Pancreas (tissue), 10 donors: ENCODE measurements at places on chromosomes 13 and 19.
A peak's percentile ranks its signal among the peaks of the same experiment; 100 is the strongest.

DNA sequence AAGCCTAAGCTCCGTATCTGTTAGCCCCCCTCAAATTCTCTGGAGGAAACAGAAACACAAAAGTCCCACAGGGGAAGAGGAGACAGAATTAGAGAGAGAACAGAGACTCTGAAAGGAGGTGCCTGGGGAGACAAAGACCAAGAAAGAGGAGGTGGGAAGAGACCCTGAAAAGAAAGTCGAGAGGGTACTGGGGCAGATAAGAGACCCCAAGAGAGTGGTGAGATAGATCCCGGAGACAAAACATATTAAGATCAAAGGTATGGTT is 915 bp upstream of the GRWD1 start:
- no peak for DNase-seq

DNA sequence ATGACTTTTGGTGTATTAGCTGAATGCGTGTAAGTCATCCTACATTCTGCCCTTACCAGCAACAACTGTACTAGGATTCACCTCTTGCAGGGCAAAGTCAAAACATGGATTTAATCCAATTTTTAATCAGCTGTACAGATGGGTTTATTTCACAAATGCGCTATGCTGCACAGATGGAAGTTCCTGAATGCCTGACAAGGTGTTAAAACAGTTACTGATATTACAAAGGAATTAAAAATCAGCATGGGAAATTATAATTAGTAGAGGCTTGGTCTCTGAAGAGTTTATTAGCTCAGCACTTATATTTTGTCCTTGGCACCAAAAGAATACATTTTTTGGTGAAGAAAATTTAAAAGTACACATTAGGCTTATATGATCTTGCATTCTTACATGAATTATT is 448.9 kb downstream of the PCDH9 start:
- no peak for DNase-seq

DNA sequence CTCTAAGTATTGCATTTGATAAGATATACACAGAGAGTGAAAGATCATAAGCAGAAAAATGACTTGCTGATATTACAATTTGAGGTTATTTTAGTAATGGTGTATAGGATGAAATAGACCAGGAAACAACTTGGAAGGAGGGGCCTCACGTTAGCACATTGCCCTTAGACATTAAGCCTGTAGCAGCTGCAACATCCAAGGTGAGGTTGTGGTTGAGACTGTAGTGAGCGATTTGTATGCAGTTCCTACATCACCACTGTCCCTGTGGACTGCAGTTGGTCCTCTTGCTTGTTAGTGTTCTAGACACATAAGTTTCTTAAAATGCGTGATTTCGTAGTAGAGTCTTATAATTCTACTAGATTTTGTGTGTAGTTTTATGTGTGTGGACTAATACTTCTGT is 311.3 kb downstream of the ATP8A2 start:
- DNase-seq: no peak

GRCh38 chr13:59176775-59177174 is 987.0 kb downstream of the DIAPH3 start:
- no peak for DNase-seq

GRCh38 chr19:42096255-42096837 is 20.4 kb downstream of the ZNF574 start:
- no peak for DNase-seq

DNA sequence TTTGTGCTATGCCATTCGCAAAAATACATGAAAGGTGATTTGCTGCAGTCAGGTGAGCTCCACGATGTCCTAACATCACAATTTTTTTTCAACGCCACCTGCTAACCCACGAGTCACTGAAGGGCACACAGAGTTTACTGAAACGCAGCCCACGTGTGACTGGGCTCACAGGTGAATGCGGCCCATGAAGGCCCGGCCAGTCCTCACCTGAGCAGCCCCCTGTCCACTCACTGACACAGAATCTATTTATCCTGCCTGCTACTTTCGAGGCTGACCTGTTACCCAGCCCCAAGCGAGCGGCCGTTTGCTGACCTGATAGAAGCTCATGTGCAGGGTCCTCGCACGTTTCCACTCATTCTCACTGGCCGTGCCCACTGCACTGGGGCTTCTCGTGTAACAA is 121.9 kb upstream of the SOX1 start:
- DNase-seq: no peak

- no peak for DNase-seq
Observed at GRCh38 chr13:106034201-106034600, 501.3 kb downstream of the EFNB2 start.

GRCh38 chr13:73702419-73703071 is 431.7 kb downstream of the KLF12 start:
- DNase-seq: no peak

DNA sequence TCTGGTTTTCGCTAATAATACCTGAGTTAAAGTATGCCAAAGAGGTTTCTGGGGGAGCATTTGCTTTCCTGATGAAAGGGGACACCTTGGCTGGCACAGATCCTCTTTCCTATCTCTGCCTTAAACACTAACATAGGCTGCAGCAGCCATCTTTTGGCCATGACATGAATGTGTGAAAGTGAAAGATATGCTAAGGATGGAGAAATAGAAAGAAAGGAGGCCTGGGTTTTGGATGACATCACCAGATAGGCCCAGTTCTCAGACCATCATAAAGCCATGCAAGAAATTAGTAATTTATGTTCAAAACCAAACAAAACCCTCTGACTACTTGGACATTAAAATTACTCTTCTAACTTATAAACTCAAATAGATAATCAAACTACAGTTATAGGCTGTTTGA is 279.7 kb downstream of the COG6 start:
- no peak for DNase-seq

- no peak for DNase-seq
Observed at GRCh38 chr13:29162638-29163235, 342.6 kb downstream of the MTUS2 start.

DNA sequence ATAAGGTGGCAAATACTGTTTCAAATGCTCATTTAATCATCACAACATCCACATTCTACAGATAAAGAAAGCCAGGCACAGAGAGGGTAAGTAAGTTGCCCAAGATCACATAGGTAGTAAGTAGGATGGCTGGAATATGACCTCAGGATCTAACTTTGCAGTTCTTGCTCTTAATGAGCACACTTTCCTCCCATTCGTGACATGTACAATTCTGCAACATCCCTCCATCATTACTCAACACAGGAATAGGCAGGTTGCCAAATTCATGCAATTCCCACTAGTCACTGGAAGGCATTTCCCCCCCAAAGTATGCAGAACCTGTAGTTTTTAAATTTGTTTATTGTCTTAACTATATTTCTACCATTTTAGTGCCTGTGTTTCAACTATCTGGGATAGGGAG is 109.2 kb downstream of the OLFM4 start:
- no peak for DNase-seq

- DNase-seq: peak; percentile 37
Observed at GRCh38 chr13:30862707-30863106, 43.4 kb upstream of the MEDAG start.

GRCh38 chr13:27631156-27631555 is 9.5 kb downstream of the POLR1D start:
- no peak for DNase-seq

GRCh38 chr13:83065108-83065507 is 817.2 kb downstream of the SLITRK1 start:
- no peak for DNase-seq

DNA sequence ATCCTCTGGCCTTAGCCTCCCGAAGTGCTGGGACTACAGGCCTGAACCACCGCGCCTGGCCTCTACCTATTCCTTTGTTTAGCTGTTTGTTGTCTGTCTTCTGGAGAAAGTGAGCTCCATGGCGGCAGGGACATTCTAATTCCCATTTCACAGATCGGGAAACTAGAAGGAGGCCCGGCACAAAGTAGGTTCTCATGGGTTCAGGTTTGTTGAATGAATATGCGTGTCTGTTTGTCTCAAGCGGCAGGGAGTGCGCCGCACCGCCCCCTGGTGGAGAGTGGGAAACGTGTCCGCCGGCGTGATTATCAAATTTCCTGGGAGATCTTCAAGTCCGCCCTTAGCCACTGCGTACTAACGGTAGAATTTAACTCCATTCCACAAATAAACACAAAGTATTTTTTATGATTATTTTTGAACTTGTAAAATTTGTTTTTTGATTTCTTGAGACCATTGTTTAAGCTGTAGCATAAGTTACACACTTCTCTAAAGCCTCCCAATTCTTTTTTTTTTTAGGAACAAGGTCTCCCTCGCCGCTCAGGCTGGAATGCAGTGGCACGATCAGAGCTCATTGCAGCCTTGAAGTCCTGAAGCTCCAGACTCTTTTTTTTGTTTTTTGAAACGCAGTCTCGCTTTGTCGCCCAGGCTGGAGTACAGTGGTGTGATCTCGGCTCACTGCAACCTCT is 8.9 kb upstream of the CCDC9 start:
- peak; percentile 82 for DNase-seq

DNA sequence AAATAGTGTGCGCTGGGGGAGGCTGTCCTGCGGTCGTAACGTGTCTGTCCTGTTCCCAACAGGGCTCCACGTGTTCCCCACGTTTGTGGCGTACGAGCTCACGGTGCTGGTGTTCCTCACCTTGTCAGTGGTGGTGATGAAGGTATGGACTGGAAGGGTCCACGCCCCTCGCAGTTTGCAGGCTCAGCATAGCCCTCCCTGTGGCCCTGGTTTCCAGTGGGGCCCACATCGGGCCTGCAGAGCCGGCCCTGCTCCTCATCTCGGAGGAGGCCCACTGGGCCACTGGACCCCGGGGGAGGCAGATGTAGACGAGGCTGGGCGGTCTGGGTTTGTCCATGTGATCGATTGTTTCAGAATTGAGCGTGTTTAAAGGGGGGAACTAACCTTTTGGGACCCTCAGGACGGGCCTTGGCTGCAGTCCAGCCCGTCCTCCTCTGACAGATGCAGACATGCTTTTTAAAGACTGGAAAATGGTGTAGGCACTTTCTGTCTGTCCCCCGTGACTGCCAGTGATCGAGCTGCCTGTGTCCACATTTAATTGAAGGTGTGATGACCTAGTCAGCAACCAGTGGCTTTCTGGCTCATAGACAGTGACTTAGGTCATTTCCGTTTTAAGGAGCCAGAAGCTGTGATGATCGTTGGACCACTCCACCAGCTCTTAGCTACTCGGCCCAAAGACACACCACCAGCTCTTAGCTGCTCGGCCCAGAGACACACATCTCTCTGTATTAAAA is 37.1 kb upstream of the TFDP1 start:
- no peak for DNase-seq

GRCh38 chr19:1050989-1051788 is 11.3 kb downstream of the ABCA7 start:
- DNase-seq: no peak

- no peak for DNase-seq
Observed at GRCh38 chr19:18431351-18432197, 6.4 kb downstream of the ISYNA1 start.
